ENCODE measurements at places on chromosomes 7 and 10.

DNA sequence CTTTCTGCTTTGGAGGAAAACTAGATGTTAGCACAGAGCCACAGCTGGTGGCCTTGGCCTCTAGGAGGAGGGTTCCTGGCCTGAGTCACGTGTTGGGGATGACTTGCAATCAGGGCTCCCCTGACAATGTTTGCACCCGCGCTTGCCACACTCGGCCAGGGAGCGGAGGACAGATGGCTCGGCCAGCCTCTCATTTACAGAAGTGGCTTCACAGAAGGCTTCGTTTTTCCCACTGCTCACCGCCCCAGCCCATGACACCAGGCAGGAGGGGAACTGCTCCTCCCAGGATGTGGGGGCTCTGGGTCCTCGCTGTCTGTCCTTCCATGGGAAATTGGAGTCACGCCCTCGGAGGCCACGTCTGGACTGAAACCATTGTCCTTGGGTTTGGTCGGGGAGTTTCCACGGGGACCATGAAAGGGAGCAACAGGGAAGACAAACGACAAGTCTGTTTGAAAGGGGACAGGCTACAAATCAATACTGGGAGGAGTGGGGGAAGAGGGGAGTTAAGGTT is 49.6 kb upstream of the UBE3C start:
- DNase-seq, result no peak

- DNase-seq, result peak; percentile 54
Observed at GRCh38 chr10:4781955-4782354, 44.1 kb upstream of the AKR1E2 start.

- no peak for DNase-seq
Observed at GRCh38 chr7:129021656-129022055, 33.3 kb downstream of the TNPO3 start.

- DNase-seq, result no peak
Observed at GRCh38 chr10:74813381-74814259, 12.8 kb upstream of the KAT6B start.

GRCh38 chr7:2134740-2135139 is 98.0 kb downstream of the MAD1L1 start:
- DNase-seq, result no peak

DNA sequence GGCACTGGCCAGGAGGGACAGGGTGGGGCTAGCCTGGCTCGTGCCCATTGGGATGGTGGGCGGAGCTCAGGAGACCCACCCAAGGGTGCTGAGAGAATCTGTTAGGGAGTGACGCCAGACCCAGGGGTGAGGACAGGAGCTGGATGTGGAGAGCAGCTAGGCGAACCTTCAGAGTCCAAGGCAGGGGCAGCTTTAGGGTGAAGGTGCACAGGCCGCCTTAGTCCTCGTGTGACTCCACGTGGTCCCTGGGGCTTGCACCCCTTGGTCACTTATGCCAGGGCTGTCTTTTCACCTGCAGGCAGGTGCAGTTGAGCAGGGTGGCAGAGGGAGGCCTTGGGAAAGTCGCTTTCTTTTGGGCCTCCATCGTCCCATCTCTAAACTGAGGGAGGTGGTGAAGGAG is 4.3 kb downstream of the RAMP3 start:
- no peak for DNase-seq

DNA sequence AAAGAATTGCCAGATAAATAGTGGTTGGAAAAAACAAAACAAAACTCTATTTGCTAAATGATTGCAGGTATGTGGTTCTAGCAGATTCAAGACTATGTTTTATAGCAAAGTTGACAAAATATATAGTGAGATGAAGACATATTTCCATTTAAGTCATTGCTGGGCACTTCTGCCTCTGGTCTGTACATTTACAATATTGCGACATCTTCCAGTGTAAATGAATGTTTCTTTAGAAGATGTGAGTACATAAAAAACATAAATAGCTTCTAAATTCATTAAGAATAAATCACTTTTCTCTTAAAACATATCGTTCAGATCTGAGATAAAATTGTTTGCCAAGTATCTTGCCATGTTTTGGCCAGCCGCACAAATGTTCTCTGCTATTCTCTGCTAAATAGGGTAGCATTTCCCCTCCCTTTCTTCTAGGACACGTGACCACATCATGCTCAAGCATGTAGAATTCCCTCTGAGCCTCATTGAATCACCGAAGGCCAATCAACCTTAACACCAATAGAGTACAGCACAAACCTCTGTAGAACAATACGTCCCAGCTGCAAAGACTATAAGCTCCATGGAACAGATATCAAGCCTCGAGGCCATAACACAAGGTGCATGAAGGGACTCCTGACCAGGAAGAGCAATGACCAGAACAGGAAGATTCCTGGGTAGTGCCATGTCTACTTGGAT is 1173.3 kb downstream of the GATA3 start:
- DNase-seq, result no peak

DNA sequence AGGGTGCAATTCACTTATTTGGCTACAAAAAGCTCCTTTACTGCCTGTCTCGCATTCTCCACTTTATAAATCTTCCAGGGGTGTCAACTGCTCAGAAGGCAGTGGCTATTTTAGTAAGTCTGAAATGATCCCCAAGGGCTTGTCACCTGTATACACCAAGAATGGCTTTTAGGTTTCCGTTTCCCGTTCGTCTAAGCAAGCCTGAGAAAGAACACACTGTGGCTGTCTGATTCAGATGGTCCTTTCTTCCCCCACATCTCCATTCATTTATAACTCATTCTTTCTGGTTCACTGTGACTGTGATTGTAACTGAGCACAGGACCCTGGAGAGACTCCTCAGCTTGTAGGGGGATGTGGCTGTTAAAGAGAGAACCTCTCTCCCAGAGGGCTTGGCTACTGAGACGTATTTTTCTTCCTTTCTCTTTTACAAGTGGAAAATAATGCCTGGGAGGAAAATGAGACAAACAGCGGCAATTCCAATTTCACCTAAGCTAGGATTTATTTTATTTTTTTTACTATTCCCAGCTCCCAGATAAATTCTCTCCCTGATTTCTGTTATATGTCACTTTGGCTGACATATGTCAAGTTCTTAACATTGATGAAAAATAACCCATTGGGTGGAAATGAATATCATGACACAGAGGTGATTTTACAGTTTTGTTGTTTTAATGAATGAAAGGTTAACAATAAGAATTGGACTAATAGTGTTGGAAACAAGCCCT is 129.3 kb downstream of the FAM107B start:
- DNase-seq, result no peak

- DNase-seq, result no peak
Observed at GRCh38 chr7:10429511-10429910, 544.2 kb upstream of the PHF14 start.

GRCh38 chr7:99120916-99121315 is 23.0 kb downstream of the SMURF1 start:
- DNase-seq, result no peak

DNA sequence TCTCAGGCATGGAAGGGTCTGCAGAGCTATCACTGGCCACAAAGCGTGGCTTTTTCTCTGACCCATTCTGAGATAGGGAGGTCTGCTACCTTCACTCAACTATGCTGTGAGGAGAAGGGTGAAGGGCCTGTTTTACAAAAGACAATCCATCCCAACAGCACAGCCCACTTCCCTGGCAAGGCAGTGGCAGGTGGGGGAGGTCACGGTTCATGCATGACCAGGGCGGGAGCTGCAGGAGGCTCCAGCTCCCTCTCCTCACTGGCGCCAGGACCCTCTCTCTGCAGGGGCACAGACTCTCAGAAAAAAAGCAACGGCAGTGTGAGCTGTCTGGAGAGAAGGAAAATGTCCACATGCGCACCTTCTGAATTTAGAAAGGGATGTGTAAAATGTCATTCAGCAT is 28.5 kb downstream of the GRB10 start:
- DNase-seq, result no peak

GRCh38 chr7:125032943-125033342 is 103.3 kb upstream of the POT1 start:
- no peak for DNase-seq

GRCh38 chr7:126001349-126001748 is 1071.7 kb upstream of the POT1 start:
- no peak for DNase-seq

- DNase-seq, result peak; percentile 51
Observed at GRCh38 chr7:101173752-101174244, 6.3 kb downstream of the NAT16 start.

GRCh38 chr7:112982441-112983063 is 104.1 kb downstream of the GPR85 start:
- DNase-seq, result no peak

DNA sequence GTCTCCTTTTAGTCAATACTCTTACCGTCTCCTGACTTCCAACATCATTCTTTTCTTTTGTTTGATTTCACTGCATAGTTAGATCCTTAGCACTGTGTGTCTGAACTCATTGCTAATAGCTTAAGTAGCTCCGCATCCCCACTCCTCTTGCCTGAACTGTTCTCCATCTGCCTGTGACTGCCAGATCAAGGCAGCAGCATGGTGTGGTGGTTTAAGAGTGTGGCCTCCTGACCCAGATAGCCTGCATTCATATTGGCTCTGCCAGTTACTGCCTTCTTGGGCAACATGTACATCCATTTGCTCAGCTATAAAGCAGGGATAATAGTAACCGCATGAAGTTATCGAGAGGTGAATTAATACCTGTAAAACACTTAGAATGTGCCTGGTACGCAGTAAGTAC is 50.8 kb downstream of the SUFU start:
- DNase-seq, result no peak

GRCh38 chr10:63751836-63752235 is 230.6 kb downstream of the REEP3 start:
- no peak for DNase-seq
